ENCODE measurements at places on chromosomes 1 and 21. TPM values are rescaled to one million over a fixed set of nuclear protein-coding genes. Genes with fewer than 3 reads are reported as not detected.

Gene PGLYRP3
- not detected for total RNA-seq

Gene AMY1B
- not detected for total RNA-seq

Gene KRTAP19-1
- not detected for total RNA-seq

Gene ERICH3
- total RNA-seq = not detected

Gene OR2T35
- not detected for total RNA-seq

Gene DDAH1
- total RNA-seq = 34.1 TPM

Gene HAPLN2
- total RNA-seq = not detected

Gene KRTAP8-1
- total RNA-seq = not detected

Gene C1orf87
- total RNA-seq = not detected

Gene CORT
- total RNA-seq = not detected

Gene TRIM17
- total RNA-seq = not detected

Gene RXFP4
- total RNA-seq = not detected

Gene CLCN6
- 17.8 TPM for total RNA-seq

Gene UTS2
- total RNA-seq = under 0.01 TPM

Gene ANKRD45
- under 0.01 TPM for total RNA-seq

Gene KIF21B
- total RNA-seq = 1.1 TPM

Gene OR2AK2
- not detected for total RNA-seq

Gene PLEKHO1
- 50.2 TPM for total RNA-seq
